Activated CD8-positive, alpha-beta memory T cell treated with anti-CD3 and anti-CD28 coated beads for 48 hours (primary cell): ENCODE measurements at places on chromosomes 12 and 14.

- DNase-seq = peak; percentile 8
Observed at GRCh38 chr12:120496413-120497340, 764 bp downstream of the DYNLL1 start.

DNA sequence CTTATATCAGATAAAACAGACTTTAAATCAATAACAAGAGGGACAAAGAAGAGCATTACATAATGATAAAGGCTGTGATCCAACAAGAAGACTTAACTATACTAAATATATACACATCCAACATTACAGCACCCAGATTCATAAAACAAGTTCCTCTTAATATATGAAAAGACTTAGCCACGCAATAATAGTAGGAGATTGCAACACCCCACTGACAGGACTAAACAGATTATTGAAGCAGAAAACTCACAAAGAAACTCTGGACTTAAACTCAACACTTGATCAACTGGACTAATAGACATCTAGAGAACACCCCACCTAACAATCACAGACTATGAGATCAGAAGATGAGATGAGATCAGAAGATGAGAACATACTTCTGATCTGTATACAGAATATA is 5.7 kb upstream of the CLEC14A start:
- no peak for DNase-seq

DNA sequence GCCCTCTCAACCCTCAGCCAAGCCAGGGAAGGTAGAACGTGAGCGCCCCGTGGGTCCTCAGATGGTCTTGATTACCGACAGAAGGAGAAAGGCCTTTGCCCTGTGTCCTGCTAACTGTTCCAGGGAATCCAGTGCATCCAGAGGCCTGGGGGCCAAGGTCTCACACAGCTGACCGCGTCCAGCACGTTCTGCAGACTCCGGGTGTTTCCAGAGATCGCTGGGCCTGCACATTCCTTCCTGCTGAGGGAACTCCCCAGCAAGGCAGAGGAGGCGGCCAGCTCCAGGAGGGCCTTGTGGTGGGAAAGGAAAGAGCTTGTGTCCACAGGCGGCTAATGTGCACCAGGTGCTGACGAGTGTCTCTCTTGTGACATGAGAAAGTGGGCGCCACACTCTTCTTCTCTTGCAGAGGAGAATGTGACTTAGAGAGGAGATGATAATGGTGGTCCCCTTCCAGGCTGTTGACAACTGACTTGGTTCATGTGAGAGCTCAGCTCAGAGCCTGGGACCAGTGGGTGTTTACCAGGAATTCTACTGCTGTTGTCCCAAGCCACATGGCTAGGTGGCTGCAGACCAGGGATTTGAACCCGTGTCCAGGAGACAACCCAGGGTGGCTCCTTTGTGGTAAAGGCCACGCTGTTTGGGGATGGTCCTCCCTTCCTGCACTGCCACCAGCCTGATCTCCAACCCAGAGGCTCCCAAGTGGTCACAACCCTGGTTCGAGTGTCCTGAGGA is 46.8 kb upstream of the DLK1 start:
- no peak for DNase-seq

DNA sequence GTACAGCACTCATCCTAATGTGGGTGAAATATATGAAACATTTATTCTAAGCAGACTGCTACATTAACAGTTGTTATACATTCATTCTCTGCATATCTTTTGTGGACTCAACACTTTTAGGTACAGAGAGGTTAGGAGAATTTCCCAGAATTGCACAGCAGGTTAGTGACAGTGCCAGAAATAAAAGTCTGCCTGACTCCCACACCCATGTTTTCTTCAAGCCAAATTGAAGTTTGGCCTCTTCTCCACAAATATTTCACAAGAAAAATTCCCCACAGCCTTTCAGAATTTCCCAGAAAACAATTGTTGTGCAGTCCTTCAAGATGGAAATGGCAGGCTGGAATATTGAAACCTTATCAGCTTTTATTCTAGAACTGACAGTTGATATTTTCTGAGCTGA is 464.8 kb downstream of the RAD51B start:
- no peak for DNase-seq

DNA sequence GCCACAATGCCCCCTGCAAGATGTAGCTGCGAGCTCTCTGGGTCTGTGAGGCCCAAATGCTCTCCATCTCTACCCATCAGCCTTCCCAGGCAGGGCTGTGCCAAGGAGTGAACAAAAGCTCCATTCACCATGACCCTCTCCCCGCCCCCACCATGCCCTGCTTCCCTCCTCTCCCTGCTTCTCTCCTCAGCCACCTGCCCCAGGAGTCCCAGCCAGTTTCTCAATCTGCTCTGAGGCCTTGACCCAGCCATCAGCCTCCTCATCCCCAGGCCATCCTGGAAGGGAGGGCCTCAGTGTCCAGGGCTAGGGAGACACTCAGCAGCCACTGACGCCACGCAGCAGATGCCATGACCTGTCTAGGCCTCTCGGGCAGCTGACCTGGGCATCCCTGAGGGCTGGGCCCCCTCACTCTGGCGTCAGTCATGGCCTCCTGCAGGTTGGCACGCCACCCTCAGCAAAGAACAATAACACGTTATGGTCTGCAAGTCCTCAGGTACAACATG is 8.5 kb upstream of the KRT5 start:
- DNase-seq = no peak

GRCh38 chr12:115149685-115150378 is 465.9 kb upstream of the TBX3 start:
- DNase-seq = no peak

- DNase-seq = no peak
Observed at GRCh38 chr14:58782011-58782410, 144.2 kb downstream of the DACT1 start.

DNA sequence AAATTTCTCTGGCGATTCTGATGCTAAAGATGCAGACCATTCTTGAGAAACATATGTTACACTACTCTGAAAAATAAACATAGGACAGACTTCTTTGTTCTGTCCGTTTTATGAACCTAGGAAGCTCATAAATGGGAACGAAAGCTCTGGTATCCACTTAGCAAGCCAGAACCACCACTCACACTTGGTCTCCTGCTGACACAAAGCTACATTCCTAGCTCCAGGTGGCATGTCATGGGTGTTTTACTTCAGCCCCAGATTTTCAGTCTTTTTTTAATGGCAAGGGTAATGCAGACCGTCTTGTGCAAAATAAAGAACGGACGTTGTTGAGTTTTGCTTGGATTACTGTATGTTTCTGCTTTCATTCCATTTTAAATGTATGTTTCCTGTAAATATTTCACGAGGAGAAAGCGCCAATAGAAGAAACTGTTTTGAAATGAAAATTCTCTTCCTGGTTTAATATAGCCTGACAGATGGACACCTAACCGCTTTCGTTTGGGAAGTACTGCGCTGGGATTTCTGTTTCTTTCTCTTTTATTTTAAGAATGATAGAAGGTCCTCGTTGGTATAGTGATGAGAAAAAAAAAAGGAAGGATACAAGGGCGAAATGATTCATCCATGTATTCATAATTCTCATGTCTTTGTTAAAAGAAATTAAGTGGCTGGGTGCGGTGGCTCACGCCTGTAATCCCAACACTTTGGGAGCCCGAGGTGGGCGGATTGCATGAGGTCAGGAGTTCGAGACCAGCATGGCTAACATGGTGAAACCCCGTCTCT is 871 bp upstream of the COQ5 start:
- no peak for DNase-seq

- DNase-seq = no peak
Observed at GRCh38 chr14:50816395-50817047, 14.4 kb downstream of the NIN start.
